ENCODE measurements at places on chromosomes 2 and 18.

DNA sequence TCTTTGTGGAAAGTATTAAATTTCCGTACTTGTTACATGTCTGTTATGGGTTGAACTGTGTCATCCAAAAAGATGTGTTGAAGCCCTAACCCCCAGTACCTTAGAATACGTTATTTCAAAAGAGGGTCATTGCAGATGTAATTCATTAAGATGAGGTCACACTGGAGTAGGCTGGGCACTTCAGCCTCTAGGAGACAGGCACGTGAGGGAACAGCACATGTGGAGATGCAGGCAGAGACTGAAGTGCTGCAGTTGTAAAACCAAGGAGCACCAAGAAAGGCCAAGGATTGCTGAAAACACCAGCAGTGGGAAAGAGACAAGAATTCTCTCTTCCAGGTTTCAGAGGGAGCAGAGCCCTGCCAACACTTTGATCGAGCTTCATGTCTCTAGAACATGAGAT lies 4.6 kb upstream of the RHBDD1 start:
- no peak for DNase-seq

DNA sequence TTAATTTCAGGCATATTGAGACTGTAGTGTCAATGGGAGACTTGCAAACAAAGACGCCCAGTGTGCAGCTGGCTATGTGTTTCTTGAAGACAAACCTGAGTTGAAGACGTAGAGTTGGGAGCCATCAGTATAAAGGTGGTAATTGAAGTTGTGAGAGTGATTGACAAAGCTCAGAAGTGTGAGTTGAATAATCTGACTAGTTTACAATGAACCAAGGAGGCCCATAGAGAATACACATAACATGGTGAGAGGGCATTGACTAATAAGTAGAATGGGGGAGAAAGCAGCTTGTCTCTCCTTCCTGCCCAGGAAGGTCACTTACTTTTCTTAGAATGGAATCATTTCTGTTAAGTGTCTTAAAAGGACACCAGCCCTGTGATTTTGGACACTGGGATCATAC lies 14.1 kb downstream of the SP110 start:
- DNase-seq = no peak

DNA sequence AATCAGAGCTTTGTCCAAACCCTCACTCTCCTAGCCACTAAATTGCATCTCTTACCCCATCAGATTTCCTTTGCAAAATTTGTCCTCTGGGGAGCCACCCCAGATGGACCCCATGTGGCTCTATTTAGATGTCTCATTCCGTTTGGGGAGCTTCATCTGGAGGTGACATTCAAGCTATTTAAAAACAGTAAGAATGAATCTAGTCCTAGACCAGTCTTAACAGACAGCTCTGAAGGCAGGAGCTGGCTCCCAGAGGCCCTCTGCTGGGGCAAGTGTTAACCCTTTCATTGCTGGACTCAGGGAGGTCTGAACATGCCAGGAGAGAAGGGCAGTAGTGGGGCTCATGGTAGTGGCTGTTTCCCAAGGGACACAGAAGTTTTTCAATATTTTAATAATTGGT lies 59.2 kb downstream of the RPL37A start:
- no peak for DNase-seq

DNA sequence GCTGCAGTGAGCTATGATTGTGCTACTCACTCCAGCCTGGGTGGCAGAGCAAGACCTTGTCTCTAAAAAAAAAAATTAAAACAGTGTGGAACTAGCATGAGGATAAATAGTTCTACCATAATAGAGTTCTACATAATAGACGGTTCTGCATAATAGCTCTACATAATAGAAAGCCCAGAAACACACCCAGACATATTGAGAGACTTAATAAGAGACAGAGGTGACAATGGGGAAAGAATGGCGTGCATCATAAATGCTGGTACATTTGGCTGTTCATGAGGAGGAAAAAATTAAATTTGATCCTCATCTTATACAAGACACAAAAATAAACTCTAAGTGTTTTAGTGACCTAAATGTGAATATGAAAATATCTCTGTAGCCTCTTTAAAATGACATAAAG lies 58.5 kb downstream of the PTRHD1 start:
- DNase-seq = no peak

DNA sequence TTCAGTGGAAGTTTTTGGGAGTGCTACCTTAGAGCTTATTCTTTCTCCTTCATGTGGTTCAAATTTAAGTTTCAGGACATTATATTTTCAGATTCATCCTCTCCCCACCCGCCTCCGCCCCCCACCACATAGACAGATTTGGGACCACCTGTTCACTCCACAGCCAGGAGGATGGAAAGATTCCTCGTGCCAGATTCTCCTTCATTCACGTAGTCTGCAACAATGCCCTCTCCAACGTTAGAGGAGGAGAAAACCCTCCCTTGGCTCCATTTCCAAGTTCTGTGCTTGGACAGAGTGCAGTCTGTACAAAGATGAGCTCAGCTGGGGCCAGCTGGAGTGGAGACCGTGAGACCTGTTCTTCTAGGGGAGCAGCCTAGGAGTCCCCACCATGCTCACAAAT lies 26.2 kb downstream of the POU3F3 start:
- no peak for DNase-seq

- DNase-seq = no peak
Observed at GRCh38 chr2:160328811-160329527, 128.9 kb upstream of the ITGB6 start.

DNA sequence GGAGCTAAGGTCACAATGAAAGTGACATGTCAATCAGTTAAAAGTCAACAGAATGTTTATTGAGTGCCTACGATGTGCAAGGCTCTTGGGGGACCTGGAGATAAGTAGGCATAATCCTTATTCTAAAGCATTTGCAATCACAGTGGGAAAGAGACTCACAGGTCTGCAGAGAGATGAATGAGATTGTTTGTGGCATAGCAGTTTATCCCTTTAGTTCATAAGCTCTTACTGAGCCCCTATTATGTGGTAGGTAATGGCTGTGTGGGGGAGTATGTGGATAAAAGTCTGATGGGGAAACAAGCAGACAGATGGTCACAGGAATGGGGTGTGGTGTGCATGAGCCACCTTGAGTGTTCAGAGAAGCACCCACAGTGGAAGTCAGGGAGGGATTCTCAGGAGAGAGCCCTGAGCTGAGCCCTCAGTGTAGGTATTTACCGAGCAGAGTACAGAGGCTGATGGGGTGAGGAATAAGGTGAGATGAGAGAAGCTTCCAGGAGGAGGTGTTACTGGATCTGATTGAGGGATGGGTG lies 48.1 kb downstream of the EMILIN2 start:
- DNase-seq = no peak

- DNase-seq = no peak
Observed at GRCh38 chr2:156649596-156649995, 213.4 kb downstream of the GPD2 start.

DNA sequence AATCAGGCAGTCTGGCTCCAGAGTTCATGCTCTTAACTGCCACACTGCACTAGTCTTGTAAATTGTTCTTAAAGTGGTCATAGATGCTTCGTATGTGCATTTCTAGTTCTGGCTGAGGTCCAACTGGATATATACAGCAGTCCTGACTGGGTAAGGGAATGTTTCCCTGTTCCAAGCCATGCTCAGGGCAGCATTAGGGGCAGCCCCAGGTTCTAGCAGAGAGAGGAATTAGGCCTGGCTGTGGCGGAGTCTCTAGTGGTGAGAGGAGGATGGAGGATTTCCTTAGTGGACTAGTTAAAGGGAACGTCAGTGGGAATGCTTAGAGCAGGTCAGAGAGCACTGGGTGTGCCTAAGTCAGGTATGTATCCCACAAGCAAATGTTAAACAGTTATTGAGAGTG lies 28.0 kb downstream of the UBE2E3 start:
- DNase-seq = no peak

DNA sequence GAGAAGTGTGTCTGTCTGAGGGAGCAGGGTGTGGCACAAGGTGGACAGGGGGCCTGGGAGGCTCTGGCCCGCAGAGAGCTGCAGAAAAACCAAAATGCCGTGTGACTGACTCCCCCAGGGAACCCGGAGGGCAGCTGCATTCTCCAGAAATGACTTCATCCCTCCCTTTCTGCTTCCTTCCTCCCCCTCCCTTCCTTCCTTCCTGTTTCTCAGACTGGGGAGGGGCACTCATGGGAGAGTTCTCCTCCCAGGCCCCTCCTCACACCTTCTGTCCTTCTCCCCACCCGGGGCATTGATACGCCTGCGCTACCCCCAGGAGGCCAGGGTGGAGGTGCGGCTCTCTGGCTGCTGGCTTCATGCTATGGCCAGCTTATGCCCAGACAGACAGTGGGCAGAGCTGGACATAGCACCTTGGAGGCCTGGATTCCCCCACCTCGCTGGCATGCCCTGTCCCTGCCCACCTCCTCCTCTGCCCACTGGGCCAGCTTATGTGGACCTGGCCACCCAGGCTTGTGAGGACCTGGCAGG lies 8.2 kb upstream of the GPR17 start:
- no peak for DNase-seq

DNA sequence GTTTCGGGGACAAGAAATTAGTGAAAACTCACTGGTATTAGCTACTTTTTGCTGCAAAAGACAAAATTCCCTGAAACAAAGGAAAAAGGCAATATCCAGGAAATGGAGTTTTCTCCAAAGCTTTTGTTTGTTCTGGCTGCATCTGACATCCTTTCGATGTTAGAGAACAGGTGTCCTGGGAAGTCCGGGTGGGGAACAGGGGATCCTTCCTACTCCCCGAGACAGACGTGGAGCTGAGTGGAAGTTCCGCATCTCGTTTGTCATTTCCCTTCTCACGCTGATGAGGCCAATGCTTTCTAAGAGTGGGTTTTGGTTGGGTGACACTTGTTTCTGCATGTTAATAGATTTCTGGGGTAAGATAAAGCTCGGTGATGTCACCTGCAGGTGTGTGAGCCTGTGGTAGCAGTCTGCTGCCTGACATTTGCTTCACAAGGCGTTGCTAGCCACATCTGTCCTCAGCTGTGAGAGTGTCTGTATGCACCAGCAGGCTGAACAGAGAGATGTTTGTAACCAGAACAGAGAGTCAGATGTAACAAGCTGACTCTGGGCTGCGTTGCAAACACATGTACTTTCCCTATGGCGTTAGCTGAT lies 125.9 kb downstream of the ACOXL start:
- peak; percentile 44 for DNase-seq

GRCh38 chr2:73205611-73206010 lies 3.2 kb downstream of the NOTO start:
- no peak for DNase-seq

DNA sequence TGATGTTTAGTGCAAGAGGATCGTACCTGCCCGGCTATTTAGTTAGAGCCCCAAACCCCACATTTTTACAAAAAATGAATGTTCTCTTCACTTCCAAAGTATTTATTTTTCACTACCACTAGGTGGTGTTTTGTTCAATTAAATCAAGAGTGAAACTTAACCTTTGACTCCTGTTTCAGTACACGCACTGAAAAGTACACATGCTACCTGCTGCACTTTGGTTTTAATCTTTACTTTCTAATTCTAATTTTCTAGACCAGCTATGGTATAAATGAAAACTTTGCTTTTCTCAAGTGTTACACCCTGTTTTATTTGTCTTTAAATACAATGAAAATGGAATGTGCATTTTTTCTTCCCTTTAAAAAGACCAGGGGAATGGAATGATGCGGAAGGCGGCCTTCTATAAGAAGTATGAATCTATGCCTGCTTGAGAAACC lies 31.4 kb upstream of the CHN1 start:
- DNase-seq = no peak

- no peak for DNase-seq
Observed at GRCh38 chr2:175734686-175735085, 267.4 kb downstream of the LNPK start.

GRCh38 chr18:49698525-49699025 lies 114.8 kb downstream of the ACAA2 start:
- no peak for DNase-seq

DNA sequence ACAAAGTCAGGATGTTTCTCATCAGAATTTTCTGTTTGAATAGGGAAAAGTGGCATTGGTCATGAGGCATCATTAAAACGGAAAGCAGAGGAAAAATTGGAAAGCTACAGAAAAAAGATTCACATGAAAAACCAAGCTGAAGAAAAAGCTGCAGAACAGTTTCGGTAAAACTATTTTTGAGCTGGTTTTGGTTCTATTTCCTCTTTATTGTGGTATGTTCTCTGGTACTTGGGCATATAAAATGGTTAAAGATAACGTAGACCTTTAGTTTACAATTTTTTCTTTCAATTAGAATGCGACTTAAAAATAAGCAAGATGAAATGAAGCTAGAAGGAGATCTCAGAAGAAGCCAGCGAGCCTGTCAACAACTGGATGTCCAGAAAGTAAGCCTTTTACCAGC lies 7.6 kb downstream of the GPATCH11 start:
- DNase-seq = no peak

DNA sequence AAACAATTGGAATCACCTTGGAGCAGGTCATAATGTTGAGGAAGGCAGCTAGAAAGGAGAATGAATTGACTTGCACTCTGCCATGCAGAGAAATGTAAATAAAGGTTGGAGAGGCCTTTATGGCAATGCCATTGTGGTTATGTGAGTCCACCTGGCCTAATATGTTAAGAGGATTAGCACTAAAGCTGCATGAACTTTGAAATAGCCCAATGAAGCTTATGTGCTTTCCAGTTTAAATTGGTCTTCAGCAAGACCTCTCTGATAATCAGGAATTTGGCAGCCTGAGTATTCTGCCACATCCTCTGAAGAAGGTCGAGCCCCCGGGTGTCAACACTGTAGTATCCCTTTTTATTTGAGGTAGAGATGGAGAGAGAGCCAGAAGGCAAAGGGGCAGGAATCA lies 464.9 kb downstream of the CDH2 start:
- DNase-seq = no peak

DNA sequence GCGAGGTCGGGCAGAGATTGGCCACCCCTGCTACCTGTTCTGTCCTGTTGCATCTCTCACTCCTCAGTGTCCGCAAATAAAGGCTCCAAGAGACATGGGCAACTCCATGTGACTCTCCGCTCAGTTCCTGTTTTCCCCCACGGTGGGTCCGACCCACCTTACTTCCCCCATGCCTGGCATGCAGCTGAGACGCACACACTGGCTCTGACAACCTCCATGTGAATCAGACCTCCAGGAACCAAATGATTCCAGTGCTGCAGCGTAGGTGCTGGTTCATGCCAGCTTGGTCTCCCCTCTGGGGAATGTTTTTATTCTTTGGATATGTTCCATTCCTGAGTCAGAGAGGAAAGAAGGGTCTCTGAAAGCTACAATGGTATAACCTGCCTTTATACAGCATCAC lies 221.5 kb downstream of the SH3RF3 start:
- DNase-seq = no peak

DNA sequence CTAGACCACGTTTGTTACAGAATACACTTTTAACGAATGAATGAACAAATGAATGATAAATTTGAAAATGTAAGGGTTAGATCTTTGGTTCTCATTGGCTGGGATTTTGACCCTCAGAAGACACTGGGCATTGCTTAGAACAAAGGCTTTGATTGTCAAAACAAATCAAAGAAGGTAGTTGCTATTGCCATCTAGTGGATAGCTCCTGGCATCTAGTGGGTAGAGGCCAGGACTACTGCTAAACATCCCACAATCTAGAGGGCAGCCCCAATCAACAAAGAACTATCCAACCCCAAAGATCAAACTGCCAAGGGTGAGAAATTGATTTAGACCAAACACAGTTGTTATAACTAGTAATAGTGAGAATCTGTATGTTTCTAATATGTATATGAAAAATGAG lies 552.3 kb downstream of the KCNJ3 start:
- no peak for DNase-seq

Measured in activated T-cell treated with anti-CD3 and anti-CD28 coated beads for 4 hours (primary cell).